ENCODE measurements at places on chromosomes 16 and 17.

DNA sequence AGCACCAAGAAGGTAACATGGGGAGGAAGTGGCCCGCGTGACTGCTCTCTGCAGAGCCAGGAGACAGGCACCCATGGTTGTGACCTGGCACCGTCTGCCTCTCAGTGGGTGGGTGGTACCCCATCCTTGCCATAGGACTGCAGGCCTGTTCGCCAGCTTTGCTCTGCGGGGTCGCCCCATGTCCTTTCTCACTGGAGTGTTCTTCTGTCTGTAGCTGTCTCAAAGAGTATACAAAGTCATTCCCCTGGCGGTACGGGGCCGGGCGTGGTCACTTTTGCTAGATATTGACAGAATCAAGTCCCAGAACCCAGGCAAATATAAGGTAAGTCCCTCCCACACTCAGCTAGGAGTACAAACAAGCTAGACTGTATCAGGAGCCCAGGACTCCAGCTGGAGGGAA is 6.0 kb downstream of the TBC1D26 start:
- DNase-seq, result no peak

DNA sequence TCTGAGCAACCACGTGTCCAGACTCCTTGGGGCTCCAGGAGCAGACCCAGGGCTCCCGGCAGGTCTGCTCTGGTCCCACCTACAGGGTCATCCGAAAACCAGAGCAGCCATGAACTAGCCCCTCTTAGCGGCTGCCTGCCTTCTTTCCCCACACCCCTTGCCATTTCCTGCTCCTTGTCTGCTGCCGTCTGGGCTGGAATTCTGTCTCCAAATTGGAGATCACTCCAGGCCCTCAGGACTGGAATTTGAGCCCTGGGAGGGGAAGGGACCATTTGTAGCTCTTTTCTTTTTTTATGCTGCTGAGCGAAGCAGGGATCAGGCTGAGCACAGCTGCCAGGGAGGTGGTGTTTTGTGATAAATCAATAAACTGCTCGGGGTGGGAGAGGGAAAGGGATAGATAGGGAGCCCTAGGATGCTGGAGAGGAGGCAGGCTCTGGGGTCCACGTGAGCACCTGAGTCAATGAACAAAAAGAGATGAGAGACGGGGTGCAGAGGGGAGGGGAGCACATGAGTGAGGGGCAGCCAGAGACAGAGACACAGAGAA is 257.5 kb downstream of the ENGASE start:
- no peak for DNase-seq

- no peak for DNase-seq
These were observed 43.6 kb upstream of the HAPSTR1 start for GRCh38 chr16:9047689-9048301.

GRCh38 chr16:56825826-56826225 is 39.2 kb upstream of the SLC12A3 start:
- no peak for DNase-seq

- no peak for DNase-seq
These were observed 67.8 kb downstream of the GOSR1 start for GRCh38 chr17:30545024-30545423.

DNA sequence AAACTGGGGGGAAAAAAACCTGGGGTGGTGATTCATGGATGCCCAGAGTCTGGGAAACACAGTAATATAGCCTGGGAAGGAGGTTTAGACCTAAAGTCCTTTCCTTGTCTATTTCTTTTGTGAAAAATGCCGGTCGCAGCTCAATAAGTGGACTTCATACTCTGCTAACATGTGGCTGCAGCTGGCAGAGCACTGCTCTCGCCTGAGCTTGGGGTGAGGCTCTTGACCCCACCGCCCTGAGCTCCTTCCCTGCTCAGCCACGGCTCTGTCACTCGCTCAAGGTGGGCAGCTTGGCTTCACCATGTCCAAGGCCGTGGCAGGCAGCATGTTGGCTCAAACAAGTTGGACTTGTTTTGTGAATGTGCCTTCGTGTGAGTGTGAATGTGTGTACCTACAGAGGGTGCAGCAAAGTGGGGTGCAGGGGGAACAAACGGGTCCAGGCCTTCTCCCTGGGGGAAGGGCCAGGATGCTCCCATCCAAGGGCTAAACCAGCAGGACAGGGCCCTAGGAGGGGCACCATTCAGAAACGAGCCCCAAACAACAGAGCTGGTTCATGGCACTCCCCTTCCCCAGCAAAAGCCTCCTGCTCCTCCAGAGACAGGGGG is 4.9 kb downstream of the FA2H start:
- DNase-seq, result no peak
